ENCODE measurements at places on chromosomes 5 and 9. TPM values are rescaled to one million over a fixed set of nuclear protein-coding genes. Genes with fewer than 3 reads are reported as not detected.

DNA sequence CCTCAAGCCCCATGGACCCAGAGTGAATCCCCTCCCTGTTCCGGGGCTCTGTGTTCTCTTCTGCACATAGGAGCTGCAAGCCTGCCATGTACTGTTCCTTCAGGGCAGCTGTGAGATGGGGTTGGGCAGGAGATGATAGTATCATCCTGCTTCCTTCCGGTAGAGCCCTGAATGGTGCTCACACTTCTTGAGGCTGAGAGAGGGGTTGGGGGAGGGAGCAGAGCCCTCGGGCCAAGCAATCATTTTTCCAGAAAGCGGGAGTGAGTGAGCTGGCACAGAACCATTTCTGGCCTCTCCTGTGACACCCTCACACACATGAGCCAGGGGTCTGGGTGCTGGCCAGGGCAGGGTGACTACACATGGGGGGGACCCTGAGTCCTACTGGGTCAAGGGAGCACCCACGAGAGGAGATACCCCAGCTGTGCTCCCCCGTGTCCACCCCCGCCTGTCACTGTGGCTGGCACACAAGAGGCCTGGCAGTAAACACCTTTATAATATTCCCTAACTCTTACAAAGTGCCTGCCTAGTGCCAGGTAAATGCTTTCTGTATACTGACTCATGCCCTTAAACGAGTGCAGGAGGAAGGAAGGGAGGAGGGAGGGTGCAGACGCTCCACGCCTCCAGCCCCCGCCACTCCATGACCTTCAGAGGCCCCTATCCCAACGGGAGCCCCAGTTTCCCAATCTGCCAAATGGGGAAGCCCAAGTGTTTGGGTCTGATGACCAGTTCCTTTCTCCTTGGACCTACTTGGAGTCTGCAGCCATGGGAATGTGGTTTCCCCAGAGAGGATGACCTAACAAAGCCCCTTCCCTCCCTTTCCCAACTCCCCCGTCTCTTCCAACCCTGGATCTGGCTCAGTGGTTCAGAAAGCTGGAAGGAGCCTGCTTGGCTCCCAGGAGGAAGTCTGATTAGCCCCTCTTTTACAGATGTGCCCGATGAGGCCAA lies 15.5 kb downstream of the AKNA start:
- H3K36me3 ChIP-seq, result no peaks in the 10 kb centered on the region
- no peak overlapping the region for H3K27ac ChIP-seq
- no peaks in the 10 kb centered on the region for H3K4me1 ChIP-seq
- DNase-seq, result peak; percentile 77
- no peak overlapping the region for H3K4me3 ChIP-seq
- no peaks in the 10 kb centered on the region for H3K27me3 ChIP-seq

DNA sequence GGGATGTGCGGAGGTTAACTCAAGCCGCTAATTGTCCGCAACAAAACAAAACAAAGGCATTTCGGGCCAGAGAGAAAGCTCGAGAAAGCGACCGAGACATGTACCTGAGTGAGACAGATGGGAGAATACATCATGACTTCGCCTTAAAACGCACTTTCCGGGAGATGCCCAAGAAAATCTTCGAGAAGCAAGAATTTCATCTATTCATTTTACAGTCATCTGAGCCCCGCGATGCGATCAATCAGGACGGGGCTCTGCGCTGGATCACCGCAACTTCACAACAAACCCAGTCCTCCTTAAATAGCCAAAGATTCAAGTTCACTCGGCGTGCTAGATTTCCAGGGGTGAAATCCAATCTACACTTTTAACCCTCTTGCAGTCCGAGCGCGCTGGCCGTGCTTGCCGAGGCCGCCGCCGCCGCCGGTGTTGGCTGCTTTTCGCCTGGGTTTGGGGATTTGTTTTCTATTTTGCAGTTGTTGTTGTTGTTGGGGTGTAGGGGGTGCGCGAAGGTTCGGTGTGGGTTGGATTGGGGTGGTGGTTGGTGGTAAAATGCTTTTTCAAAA lies 482 bp downstream of the NFIB start:
- no peaks in the 10 kb centered on the region for H3K27me3 ChIP-seq
- H3K4me1 ChIP-seq, result no peaks in the 10 kb centered on the region
- peak overlapping the region; percentile 96 for H3K4me3 ChIP-seq
- H3K36me3 ChIP-seq, result no peaks in the 10 kb centered on the region
- peak; percentile 49 for DNase-seq
- peak overlapping the region; percentile 99 for H3K27ac ChIP-seq

The HAVCR1 gene
- polyA plus RNA-seq, result not detected

GRCh38 chr9:34413231-34413852 lies 36.6 kb upstream of the MYORG start:
- H3K27me3 ChIP-seq, result no peaks in the 10 kb centered on the region
- H3K36me3 ChIP-seq, result no peaks in the 10 kb centered on the region
- H3K4me3 ChIP-seq, result no peak overlapping the region
- peaks cover 1% of the 10 kb centered on the region for H3K4me1 ChIP-seq
- peak; percentile 58 for DNase-seq

DNA sequence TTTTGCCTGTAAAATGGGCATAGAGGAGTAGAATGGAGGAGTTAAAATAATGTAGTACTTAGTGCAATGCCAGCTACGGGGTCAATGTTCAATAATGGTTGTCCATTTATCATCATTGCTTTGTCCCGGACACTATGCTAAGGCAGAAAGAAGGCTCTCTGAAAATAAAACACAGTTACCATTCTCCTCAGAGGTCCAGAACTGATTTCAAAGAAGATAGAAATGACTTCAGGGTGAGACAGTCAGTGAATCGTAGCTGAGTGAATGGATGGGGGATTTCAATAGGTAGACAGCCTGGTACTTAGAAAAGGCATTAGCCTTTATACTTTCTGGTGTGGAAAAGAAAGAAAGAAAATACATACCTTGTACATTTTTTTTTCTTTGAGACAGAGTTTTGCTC lies 1.2 kb upstream of the AK3 start:
- no peaks in the 10 kb centered on the region for H3K36me3 ChIP-seq
- peak overlapping the region; percentile 73 for H3K27ac ChIP-seq
- H3K4me1 ChIP-seq, result peaks cover 2% of the 10 kb centered on the region
- H3K27me3 ChIP-seq, result no peaks in the 10 kb centered on the region
- no peak for DNase-seq

- no peaks in the 10 kb centered on the region for H3K4me1 ChIP-seq
- no peaks in the 10 kb centered on the region for H3K36me3 ChIP-seq
- DNase-seq, result peak; percentile 34
- no peaks in the 10 kb centered on the region for H3K27me3 ChIP-seq
- no peak overlapping the region for H3K27ac ChIP-seq
Observed at GRCh38 chr5:532521-533242, 8.4 kb upstream of the SLC9A3 start.

GRCh38 chr5:38379350-38379937 lies 121.1 kb downstream of the EGFLAM start:
- no peak overlapping the region for H3K4me3 ChIP-seq
- no peaks in the 10 kb centered on the region for H3K4me1 ChIP-seq
- peaks cover 5% of the 10 kb centered on the region for H3K27me3 ChIP-seq
- H3K36me3 ChIP-seq, result no peaks in the 10 kb centered on the region
- no peak for DNase-seq

The GABRA1 gene
- not detected for polyA plus RNA-seq

DNA sequence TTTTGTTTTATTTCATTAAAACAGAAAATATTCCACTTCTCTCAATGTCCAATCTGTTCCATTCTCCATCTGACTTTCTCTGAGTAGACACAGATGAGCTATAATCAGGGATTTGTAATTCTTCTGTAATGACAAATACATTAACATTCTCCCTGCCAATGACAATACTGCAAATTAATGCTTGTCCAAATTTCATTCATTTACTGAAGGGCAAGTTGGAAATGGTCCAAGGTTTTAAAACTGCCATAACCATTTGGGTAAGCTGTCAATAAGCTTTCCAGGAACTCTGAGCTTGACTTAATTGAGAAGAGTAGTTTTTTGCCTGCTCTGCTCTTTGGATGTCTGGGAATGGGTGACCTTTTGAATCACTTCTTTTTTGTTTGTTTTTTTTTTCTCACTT lies 253.5 kb downstream of the DMRTA1 start:
- H3K27ac ChIP-seq, result no peak overlapping the region
- H3K4me3 ChIP-seq, result no peak overlapping the region
- no peaks in the 10 kb centered on the region for H3K27me3 ChIP-seq
- no peak for DNase-seq

The SPOCK1 gene
- 5.4 TPM for polyA plus RNA-seq

- no peak overlapping the region for H3K27ac ChIP-seq
- no peak for DNase-seq
- no peak overlapping the region for H3K4me3 ChIP-seq
- H3K36me3 ChIP-seq, result peaks cover 12% of the 10 kb centered on the region
- H3K4me1 ChIP-seq, result no peaks in the 10 kb centered on the region
- H3K27me3 ChIP-seq, result no peaks in the 10 kb centered on the region
Observed at GRCh38 chr9:127816728-127817127, 14.0 kb downstream of the FPGS start.

The IL13 gene
- 0.15 TPM for polyA plus RNA-seq

DNA sequence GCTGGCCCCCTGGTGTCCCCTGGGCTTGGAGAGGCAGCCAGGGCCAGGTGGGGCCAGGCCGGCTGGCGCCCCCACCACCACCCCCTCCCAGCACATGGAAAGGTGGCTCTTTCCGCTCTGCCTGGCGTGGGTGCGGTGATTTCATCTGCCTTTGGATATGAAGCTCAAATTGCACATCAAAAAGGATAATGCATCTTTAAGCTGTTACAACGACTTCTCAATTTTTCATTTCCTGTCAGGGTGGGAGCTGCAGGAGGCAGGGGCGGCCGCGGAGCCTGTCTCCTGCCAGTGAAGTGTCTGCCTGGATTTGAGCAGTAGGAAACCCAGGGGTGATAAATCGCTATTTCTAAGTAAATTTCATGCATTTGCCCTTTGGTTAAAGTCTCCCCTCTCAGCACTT lies 169.2 kb upstream of the MVB12B start:
- H3K4me1 ChIP-seq, result no peaks in the 10 kb centered on the region
- no peak for DNase-seq
- no peak overlapping the region for H3K4me3 ChIP-seq
- H3K27ac ChIP-seq, result no peak overlapping the region

The NR2F1 gene
- polyA plus RNA-seq, result 0.72 TPM

The PCSK1 gene
- 1.4 TPM for polyA plus RNA-seq

Measured in aorta (tissue), 5 donors.